ENCODE measurements at places on chromosomes 12 and 14.
A peak's percentile ranks its signal among the peaks of the same experiment; 100 is the strongest.

DNA sequence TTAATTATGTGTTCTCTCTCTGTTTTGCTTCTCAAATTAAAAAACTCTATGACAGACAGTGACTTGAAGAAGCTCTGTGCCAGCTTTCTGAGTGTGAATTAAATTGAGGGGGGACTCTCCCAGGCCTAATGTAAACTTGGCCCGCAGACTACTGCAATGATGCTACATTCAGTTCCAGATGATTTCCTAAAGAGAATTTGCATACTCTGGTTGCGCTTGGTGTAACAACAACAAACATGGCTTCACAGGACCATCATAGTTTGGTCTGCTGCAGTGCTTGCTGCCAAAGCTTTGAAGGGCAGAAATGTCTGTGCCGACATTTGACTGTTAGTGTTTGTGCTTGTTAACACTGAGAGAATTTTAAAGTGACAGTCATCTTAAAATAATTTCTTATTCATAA is 25.0 kb downstream of the CFAP54 start:
- DNase-seq, result no peak

GRCh38 chr14:101726295-101726953 is 35.1 kb upstream of the PPP2R5C start:
- no peak for DNase-seq

GRCh38 chr14:88323086-88323522 is at the start of gene KCNK10:
Gene KCNK10 (minus strand): TSS chr14:88323269. CDS start chr14:88322798, 471 bp downstream.
- DNase-seq, result no peak

GRCh38 chr12:107317751-107318555 is 224.6 kb upstream of the CRY1 start:
- DNase-seq, result peak; percentile 63

- DNase-seq, result no peak
Measured at GRCh38 chr14:62943202-62943601, 102.1 kb downstream of the KCNH5 start.

- no peak for DNase-seq
Measured at GRCh38 chr12:106308121-106308520, 5.6 kb downstream of the TCP11L2 start.

GRCh38 chr14:97975216-97975615 is 1178.0 kb downstream of the VRK1 start:
- DNase-seq, result no peak

DNA sequence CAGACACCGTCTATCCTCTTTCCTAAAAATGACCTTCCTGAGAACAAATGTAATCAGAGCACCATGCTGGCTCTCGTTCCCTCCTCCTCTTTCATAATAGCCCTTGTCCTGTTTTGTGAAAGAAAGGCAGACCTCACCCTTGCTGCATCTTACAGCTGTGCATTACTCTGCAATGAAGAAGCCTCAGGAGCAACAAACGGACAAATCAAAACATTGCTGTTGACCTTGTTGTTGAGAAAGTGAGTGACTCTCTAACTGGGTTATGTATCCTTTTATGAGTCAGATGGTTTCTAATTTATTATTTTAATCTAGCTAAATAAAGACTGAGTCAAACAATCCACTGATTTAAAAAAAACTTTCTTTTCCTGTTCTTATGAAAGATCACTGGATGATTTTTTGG is 180.9 kb downstream of the RPS29 start:
- DNase-seq, result no peak

- no peak for DNase-seq
Measured at GRCh38 chr14:101965770-101966722, 1.7 kb downstream of the DYNC1H1 start.

- DNase-seq, result no peak
Measured at GRCh38 chr14:99701260-99701659, 17.2 kb downstream of the CYP46A1 start.

DNA sequence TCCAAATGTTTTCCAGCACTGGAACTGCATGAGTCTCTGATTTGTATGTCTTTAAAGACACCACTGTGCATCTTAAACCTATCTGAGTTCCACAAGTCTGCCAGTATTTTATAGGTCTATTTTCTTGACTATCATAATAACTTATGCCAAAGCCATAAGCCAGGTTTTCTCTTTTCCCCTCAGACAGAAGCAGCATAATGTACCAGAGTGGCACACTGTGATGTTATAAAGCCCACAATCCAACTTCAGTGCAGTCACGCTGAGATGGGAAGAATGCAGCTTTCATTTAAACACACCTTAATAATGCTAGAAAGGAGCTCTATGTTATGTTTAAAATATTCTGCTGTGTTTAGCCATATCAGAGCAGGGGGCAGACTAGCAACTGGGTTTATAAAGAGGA is 923.3 kb downstream of the DIO2 start:
- no peak for DNase-seq

GRCh38 chr12:116113398-116114130 is 163.9 kb downstream of the MED13L start:
- DNase-seq, result no peak

DNA sequence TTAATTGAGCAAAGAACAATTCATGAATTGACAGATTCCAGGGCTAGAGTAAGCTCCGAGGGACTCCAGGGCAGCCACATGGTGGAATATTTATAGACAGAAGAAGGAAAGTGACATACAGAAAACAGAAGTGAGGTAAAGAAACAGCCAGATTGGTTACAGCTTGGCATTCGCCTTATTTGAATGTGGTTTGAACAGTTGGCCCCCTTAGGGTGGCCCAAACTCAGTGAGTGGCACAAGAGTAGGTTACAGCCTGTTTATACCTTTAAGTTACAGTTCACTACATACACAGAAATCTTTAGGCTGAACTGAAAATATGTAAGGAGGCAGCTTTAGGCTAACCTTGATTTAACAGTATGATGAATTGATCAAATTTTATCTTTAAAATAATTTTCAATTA is 174.5 kb upstream of the CNOT2 start:
- DNase-seq, result no peak

- DNase-seq, result no peak
Measured at GRCh38 chr12:26124446-26125399, at the start of gene BHLHE41. Gene BHLHE41 (minus strand): TSS chr12:26125037. CDS start chr12:26124779, 258 bp downstream.

DNA sequence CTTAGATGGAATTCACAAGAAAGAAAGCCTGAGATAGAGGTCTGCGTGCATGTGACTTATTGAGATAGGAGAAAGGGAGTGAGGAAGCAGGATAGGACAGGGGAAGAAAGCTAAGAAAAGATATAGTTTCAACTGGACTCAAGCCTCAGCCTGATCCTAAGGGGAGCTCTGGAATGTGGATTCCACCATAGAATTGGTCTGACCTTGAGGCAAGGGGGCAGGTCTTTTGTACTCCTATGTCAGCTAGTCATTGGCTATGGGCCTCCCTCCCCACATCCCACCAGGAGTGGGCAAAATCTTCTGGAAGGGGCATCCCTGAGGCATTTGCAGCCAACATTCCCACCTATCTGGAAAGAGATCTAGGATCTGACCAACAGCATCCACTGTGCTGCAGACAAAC is 88.5 kb upstream of the HSPB8 start:
- no peak for DNase-seq

DNA sequence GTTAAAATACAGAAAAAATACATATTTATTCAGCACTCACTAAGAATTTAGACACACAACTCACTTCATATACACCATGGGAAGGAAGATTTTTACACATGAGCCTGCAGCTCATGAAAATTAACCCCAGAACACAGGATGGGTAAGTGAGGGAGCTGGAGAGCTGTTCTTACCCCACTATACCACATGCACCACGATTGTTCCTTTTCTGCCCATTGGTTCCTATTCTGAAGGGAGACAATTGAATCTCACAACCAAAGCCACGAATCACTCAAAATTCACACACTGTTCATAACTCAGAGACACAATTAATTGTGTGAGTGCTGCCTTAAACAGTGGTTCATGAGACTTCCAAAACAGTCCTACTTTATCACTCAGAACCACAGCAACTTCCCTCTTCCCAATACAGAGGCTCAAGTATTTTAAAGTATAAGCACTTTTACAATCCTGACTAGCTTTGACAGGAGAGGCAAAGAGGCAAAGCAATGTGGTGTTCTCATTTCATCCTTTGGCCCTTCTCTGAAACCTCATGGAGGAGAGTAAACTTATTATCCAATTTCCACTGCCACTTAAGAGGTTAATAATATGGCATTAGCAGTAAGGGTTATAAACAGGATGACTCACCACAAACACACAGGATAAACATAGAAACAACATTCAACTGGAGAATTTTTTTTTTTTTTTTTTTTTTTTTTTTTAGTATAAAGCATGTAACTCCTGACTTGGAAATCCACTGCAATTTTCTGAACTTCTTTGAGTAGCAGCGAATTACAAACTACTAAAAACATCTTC is 59.5 kb downstream of the ITPR2 start:
- DNase-seq, result no peak

DNA sequence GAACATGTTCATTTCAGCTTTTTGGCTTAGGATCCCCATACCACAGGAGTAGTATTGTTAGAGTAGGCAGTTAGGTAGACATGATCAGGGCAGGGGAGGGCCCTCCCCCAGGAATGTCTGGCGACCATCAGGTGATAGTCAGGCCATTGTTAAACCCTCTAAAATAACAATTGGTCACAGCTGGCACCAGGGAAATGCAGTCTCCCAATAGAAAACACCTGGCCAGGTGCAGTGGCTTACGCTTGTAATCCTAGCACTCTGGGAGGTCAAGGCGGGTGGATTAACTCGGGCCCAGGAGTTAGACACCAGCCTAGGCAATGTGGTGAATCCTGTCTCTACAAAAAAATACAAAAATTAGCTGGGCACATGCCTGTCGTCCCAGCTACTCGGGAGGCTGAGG is 187.1 kb downstream of the MON2 start:
- DNase-seq, result no peak

GRCh38 chr12:120800665-120801064 is 75.0 kb downstream of the ACADS start:
- DNase-seq, result no peak

DNA sequence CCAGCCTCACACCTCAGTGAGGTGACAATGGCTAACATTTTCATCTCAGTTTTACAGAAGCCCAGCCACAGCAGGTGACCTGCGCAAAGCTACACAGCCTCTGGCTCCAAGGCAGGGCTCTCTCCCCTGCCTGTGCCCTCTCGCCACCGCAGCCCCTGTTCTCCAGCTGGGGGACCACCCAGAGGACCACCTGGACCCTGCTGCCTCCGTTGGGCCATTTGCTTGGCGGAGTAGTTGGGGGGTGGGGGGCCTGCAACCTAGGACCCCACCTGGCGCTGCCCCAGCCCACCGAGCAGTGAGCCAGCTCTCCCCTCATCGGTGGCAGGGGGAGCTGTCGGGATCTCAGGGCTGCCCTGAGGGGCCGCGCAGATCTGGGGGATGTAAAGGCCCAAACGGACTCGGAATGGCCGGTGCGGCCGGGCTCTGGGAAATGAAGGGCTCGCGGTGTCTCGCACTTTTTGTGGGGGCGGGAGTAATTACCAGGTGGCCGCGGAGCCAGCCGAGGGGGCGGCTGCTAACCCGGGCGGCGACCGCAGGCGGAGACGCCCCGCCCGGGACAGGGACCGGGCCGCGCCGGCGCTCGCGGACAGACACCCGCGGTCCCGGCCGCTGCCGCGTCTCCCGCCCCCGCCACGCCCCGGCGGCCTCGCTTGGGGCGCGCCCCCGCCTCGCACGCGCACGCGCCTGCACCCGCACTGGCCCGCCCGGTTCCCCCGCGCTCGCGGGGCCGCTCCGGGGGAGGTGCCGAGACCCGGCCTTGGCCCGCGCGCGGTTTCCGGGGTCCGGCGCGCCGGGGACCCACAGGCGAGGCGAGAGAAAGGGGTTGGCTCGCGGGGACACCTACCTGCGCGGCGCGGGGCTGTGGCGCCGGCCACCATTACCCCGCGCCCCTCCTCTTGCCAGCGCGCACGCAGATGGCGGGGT is 8.6 kb upstream of the GPR68 start:
- DNase-seq, result no peak

- no peak for DNase-seq
Measured at GRCh38 chr14:81946834-81947798, 413.5 kb upstream of the SEL1L start.

- no peak for DNase-seq
Measured at GRCh38 chr14:23326491-23327332, 5.5 kb downstream of the PABPN1 start.

DNA sequence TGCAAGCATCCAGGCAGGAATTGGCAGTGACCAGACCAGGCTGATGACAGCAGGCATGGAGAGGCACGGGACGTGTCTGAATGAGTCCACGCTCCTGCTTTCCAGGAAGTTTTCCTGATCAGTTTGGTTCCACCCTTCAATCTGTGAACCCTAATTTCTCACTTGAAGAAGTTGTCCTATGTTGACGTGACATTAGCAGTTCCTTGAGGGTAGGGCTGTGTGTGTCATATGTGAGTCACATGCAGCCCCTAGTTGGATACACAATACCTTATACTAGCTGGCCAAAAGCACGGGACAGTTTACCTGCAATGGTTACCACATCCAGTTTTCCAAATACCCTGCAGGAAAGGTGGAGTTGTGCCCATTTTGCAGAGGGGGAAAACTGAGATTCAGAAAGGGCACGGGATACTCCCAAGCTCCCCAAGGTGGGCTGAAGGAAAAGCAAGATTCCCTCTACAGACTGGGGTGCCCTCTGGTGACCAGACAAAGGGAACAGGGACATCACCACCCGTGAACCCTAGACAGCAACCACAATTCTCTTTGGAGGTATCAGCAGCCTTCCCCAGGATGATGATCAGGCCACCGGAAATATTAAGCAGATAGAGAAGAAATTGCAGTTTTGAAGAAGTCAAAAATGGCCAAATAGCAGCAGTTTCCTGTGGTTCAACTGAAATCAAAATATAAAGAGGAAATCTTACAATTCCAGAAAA is 194.5 kb downstream of the PHETA1 start:
- no peak for DNase-seq

GRCh38 chr12:25058012-25058411 is 109.1 kb upstream of the BCAT1 start:
- DNase-seq, result no peak

DNA sequence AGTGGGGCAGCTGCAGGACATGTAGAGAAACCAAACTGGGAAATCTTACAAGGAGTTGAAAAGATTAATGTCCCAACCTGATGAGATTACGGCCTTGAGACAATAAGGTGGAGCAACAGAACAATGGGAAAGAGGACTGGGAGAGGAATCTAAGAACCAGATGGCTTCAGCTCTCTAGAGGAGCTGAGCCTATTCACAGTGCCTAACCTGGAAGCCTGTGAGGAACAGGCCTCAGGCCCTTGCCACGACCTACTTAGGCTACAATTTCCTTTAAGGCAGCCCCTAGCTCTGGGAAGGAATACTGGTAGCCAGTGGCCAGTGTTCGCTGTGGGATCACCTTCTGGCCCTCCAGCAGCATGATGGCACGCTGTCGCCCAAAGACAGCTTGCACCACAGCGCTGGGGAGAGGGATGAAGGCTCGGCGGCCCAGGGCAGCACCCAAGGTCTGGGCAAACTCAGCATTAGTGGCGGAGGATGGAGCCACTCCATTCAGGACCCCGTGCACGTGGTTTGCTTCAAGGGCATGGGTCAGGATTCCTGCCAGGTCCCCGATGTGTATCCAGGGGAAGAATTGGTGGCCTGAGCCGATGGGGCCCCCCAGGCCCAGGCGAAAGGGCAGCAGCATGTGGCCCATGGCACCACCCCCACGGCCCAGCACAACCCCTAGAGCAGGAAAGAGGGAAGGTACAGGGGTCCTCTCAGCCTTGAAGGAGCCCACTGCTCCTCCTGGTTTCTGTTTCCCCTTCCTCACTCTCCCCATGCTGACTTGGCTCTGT is 2.6 kb downstream of the SDR39U1 start:
- no peak for DNase-seq

- no peak for DNase-seq
Measured at GRCh38 chr12:91017511-91018263, 12.9 kb upstream of the EPYC start.

Measured in stimulated activated CD8-positive, alpha-beta memory T cell treated with anti-CD3 and anti-CD28 coated beads, Interleukin-7, amount 100 ng/mL, for 48 hours (primary cell).